RPMI7951 (cell line): ENCODE measurements at places on chromosomes 5 and 9. TPM values are rescaled to one million over a fixed set of nuclear protein-coding genes. Genes with fewer than 3 reads are reported as not detected.

DNA sequence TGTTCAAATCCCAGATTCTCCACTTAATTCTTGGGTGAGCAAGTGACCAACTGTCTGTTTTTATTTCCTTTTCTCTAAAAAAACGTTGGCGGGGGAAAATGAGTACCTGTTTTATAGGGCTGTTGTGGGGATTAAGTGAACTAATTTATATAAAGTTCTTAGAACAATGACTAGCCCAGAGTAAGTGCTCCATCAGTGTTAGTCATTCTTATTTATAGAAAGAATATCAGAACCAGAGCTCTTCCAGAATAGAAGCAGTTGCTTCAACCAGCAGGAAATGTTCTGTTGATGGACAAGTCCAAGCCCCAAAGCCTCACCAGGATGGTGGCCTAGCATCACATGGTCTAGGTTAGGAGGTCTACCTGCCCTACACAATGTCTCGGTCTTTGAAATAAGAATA lies 379.2 kb downstream of the ACTL7B start:
- peak; percentile 32 for DNase-seq

- DNase-seq, result peak; percentile 39
Observed at GRCh38 chr9:2418619-2419018, 203.0 kb upstream of the VLDLR start.

DNA sequence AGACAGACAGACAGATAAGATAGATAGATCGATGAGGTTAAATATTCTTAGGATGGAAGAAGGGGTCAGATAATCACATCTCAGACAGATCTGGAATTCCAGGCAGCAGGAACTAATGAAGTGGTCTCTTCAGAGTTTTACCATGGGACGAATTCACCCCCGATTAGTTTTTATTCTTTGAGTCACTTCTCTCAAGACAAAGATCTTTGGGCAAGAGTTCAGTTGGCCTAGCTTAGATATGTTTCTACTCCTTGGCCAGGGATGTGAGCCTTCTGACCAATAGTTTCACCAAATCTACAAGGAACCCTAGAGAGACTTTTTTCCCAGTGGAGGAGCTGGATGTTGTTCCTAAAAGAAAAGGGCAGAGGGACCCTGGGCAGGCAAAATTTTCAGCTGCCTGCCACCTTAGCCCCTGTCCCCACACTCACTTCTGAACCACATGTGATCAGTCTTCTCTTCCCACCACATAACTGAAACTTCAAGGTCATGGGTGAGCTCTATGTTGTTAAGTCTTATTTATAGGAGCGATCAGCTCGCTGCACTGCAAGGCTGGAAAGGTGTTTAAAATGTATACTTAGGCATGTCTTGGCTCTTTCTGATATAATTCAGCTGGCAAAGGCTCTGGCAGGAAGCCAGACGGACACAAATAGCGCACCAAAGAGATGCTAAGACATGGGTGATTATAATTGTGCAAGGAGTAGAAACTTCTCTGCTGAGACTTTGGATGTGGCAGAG lies 132.9 kb downstream of the PALM2AKAP2 start:
- DNase-seq, result peak; percentile 13

DNA sequence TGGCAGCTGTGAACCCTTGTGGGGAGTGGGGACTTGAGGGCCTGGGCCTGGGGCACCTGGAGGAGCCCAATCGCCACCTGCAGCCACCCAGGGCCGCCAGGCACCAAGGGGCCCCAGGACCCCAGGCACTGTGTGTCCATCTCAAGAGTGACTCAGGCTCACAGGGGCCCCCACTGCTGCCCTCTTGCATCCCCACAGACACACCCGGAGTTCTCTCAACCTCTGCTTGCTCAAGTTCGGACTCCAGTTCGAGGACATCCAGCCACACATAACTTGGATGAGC lies 51.9 kb downstream of the MRPL36 start:
- no peak for DNase-seq

Gene KIF20A
- total RNA-seq, result 161 and 183 TPM in 2 replicates

Gene PRDM9
- total RNA-seq, result not detected in 2 replicates

Gene OTP
- total RNA-seq, result under 0.01 TPM in 1 of 2 replicates, not detected in the other

Gene BHMT
- not detected in 2 replicates for total RNA-seq
